SJCRH30 (cell line): ENCODE measurements at places on chromosomes 3 and 15.
A peak's percentile ranks its signal among the peaks of the same experiment; 100 is the strongest.

DNA sequence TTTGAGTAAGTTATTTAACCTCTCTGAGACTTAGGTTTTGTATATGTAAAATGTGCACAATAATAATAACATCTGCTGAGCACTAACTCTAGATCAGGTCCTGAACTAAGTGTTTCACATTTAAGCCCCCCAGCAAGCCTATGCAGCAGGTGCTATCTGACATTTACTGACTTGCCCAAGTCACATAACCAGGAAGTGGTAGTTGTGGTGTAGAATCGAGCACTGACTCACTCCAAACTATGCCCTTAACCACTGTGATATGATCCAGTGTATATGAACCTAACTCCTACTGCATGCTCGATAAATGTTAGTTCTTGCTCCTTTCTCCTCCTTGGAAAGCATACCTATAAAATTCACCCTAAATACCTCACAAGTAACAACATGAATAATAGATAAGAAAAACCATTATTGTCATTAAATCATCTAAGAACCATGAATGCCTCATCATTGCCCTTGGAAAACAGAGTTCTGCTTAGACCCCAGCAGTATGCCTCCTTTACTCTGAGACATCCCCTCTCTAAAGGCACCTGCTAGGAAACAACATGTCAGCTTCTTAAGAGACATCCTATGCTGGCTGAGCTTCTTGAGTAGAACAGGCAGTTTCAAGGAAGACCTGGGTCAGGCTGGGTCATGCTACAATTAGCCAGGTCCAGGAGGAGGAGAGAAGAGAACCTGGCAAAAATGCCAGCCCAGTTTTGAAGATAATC lies 3.0 kb upstream of the SHC4 start:
- peak; percentile 30 for DNase-seq

GRCh38 chr15:67820992-67821783 lies 4.1 kb upstream of the SKOR1 start:
- peak; percentile 44 for DNase-seq

GRCh38 chr15:48334260-48334659 lies 3.0 kb downstream of the DUT start:
- DNase-seq: no peak

DNA sequence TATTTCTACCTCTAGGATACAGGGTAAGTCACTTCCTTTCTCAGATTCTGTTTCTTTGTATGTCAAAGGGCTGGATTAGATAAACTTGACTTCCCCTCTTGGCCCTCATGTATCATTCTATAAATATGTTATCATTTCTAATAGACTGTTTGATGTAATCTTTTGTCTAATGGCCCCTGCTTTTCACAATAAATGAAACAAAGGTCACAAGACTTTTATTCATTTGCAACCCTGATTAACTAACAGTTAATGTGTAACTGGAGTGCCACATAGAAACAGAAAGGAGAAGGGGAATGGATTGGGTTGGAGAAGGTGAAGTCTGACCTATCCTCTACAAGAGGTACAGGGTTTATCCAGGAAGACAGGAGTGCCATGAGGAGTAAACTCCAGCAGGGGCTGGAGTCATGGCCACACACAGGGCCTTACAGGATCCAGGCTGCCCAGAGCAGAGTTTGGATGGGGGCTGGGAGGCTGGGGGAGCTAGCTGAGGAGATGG lies 8.0 kb upstream of the B3GNT5 start:
- DNase-seq: no peak

- no peak for DNase-seq
These were observed 38.8 kb downstream of the PRKCD start for GRCh38 chr3:53199834-53200233.

- DNase-seq: no peak
These were observed 356.8 kb upstream of the NR2F2 start for GRCh38 chr15:95973566-95974256.

DNA sequence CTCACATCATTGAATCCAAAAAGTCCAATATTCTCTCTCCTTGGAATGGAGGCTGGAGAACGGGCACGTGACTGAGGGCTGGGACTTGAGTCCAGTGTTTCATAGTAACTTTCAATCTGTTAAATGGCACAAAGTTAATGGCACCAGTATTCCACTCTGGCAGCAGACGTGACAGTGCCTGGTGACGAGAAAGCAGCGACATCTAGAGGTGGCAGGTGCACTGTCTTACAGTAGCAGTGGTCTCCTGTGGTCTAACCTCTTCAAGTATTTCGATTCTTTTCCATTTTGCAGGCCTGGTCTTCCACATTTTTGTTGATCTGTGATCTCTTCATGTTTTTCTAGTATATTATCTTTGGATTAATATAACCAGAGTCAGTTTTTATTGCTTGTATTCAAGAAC lies 107.1 kb downstream of the OXSM start:
- peak; percentile 35 for DNase-seq

GRCh38 chr3:157263027-157263426 lies 103.1 kb upstream of the CCNL1 start:
- peak; percentile 17 for DNase-seq

GRCh38 chr3:197701841-197702240 lies 34.9 kb downstream of the RUBCN start:
- no peak for DNase-seq

DNA sequence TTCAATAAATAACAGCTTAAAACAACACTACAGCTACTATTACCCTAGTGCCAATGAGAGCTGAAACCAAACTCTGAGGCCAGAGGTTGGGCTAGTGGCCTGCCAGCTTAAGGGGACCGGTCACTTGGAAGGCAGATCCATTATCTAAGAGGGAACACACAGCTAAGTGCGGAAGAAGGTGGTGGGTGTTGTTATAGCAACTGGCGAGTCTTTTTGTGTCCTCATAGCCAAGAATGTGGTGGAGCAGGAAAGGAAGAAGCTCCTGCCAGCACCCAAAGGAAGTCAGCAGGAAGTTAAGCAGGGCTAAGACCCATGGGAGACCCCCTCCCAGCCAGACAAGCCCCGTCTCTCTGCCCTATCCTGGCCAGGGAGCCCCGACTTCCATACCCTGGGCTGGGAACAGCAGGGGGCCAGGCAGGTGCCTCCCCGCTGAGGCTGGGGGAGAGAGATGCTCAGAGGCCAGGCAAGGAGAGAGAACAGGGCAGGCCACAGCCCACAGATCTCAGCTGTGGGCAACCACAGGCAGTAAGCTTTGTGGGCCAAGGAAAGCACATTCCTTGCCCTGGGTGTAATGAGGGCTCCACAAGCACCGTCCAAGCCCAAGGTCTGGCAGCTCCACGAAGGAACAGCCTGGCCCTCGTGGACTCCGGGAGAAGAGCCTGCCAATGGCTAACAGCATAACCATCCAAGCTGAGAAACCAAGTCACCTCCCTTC lies 34.0 kb upstream of the HRH1 start:
- no peak for DNase-seq

GRCh38 chr3:172546628-172547214 lies 23.5 kb upstream of the TNFSF10 start:
- DNase-seq: no peak

DNA sequence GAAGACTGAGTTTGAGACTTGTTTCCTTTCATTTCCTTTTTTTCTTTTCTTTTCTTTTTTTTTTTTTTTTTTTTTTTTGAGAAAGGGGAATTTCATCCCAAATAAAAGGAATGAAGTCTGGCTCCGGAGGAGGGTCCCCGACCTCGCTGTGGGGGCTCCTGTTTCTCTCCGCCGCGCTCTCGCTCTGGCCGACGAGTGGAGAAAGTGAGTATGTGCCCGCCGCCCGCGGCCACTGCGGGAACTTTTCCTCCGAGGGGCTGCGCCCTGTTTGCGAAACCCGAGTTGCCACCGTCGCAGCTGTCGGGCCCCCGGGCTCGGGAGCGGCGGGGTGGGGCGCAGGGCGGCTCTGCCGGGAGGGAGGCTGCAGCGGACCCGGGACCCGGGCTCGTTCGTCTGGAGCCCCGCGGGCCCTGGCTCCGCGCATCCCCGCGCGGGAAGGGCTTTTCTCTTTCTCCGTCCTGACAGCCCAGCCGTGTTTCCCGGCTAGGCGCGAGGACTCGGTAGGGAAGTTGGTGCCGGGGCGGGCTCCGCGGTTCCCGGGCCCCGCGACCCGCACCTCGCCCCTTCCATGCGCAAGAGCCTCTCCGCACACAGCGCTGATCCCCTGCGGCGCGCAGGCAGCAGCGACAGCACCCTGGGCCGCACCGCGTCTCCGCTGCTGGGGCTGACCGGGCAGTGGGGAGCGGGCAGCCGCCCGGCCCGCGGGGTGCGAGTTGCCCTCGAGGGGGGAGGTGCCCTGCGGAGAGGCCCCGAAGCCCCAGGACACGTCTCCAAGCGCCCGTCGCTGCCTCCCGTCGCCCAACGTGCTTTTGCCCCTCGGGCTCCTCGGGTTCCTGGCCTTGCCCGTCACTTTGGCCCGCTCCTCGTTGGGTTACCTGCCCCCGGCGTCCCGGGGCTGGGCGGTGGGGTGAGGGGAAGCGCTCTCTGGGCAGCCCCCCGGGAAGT lies 1.4 kb downstream of the IGF1R start:
- peak; percentile 74 for DNase-seq
